Cerebellum (tissue), 4 donors: ENCODE measurements at places on chromosomes 6 and 20.

DNA sequence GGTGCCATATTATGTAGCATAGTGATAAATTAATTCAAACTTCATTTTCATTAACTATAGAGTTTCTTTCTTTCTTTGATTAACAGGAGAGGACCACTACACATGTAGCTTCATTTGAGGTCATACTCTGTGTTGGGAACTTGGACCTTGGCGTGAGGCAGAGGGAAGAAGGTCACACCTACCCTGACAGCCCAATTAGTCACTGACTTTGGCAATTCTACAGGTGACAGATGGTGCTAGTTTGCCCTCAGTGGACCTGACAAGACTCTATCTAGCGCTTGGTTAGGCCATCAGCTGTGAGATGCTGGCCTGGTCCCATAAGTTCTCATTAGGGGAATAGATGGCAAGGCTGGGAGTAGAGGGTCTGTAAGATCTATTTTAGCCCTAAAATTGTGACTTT lies 14.2 kb downstream of the SLX4IP start:
- DNase-seq = peak; percentile 78

DNA sequence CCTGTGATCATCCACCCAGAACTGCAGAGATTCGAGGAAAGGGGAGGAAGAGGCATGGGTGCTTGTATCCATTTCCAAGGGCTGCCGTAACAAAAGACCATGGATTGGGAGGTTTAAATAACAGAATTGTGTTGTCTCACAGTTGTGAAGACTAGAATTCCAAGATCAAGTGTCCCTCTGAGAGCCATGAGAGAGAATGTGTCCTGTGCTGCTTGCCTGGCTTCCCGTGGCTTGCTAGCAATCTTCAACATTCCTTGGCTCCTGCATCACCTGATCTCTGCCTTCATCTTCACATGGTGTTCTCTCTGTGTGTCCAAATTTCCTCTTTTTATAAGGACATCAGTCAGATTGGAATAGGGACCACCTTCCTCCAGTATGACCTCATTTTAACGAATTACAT lies 69.8 kb downstream of the CDC40 start:
- DNase-seq = no peak

DNA sequence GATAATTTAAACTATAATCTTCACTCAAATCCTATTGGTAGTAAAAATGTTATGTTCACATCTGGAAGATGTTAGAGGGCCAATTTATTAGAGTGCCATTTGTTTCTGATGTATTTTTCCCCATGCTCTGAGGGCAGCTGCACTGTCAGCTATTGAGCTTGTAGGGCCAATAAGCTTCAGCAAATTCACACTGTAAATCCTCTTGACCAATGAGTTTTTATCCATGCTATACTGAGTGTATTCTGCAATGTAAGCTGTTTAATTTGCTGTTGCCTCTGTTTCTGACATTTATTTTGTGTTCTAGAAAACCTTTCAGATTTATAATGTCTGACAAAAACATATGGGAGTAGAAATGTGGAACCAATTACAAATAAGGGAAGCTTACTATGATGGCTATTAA lies 62.6 kb downstream of the OGFRL1 start:
- no peak for DNase-seq

- no peak for DNase-seq
These were observed 203.0 kb upstream of the TBX18 start for GRCh38 chr6:84967389-84967788.

DNA sequence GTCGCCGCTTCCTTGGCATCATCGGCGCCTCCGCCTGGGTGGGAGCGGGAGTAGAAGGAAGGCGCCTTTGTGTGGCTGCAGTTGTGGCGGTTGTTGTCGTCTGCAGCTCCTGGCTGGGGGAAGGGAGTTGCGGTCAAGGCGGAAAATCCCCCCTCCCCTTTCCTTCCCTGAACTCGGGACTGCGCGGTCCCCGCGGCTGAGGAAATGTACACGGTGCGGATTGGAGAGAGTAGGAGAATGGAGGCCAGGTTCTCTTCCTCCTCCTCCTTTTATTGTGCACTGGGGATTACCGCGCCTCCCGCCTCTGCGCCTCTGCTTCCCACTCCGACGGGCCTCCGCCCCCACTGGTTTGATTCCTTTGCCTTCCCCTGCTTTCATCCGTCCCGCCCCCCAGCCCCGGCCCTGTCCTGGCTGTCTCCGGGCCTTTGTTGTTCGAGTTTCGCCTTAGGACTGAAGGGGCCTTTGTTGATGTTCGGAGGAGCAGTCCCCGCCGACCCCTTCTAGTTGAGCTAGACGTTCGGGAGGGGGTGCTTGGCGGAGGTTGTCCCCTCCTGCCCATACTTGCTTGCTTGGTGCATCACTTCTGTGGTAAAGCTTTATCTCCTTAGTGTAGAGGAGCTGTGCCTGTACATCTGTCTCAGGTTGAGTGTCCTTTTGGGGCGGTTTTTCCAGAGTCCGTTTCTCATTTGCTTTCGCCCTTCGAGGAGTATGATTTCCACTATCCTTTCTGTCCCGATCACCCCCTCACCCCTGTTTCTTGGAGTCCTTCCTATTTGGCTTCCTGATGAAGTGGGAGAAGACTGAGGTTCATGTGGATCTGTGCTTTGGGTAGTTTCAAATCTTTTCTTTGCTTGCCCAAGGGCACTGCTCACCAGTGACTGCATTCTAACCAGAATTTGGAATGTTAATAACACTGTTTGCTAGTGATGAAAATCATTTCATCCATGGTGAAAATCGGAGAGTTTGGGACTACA lies 764 bp downstream of the ZNF292 start:
- DNase-seq = no peak

DNA sequence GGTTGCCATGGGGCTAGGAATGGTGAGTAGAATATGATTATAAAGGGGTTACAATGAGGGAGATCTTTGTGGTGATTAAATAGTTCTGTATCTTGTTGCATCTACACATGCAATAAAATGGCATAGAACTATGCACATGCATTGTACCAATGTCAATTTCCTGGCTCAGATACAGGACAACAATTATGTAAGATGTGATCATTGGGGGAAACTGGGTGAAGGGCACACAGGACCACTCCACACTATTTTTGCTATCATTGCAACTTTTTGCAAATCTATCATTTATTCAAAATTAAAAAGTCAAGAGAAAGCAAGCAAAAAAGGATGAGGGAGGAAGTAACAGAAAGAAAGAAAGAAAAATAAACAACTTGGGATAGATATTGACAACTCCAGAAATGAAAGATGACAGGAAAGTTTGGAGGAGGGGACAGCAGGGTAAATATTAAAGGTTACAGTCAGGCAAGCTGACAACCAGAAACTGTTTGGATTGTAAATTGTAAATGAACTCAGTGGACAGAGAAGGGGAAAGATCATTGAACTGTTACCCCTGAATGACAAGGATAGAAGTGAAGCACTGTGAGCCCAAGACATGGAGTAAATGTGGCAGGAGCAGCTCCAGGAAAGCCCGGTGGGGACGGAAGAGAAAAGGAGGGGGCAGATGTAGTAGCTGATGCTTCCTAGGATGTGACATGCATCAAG lies 499.6 kb upstream of the JARID2 start:
- DNase-seq = no peak

GRCh38 chr20:25491446-25492038 lies 84.1 kb downstream of the GINS1 start:
- no peak for DNase-seq

- no peak for DNase-seq
These were observed 112.0 kb downstream of the ZMYND8 start for GRCh38 chr20:47244451-47244850.

DNA sequence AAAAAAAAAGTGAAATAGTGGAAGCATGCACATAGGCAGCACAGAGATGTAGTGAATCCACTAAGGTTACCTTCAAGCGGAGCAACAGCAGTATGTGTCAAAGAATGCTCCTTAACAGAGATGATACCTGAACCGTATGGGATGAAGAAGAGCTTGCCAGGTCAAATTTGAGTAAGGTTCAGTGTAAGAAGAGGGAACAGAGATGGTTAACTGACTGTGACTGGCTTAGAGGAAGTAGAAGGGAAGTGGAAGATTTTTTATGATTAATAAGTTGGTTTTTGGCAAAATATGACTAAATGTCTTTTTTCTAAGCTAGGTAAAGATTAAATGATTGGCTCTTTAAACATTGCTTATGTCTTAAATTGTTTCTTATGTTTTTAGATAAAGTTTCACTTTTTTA lies 52.6 kb upstream of the C20orf144 start:
- no peak for DNase-seq

DNA sequence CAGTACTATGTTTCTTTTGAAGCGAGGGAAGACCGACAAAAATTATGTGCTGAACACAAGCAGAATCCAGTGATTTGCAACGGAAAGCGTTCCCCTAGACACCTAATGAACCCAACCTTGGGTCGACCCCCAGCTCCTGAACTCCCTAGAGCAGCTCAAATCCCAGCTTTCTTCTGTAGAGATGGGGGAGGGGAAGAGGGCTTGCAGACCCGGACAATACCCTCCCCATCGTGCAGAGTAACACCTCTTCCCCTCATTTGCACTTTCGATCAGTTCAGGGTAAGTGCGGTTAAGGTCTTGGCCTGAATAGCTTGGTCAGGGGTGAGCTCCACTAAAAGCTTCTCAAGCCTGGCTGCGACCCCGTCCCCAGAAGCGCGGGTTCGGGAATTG lies 404 bp downstream of the CEP162 start:
- no peak for DNase-seq

GRCh38 chr20:41051009-41051825 lies 22.6 kb downstream of the TOP1 start:
- DNase-seq = peak; percentile 33

- no peak for DNase-seq
These were observed 47.1 kb downstream of the STX7 start for GRCh38 chr6:132465530-132466485.

- DNase-seq = no peak
These were observed 195.8 kb upstream of the FUT9 start for GRCh38 chr6:95819939-95820338.

GRCh38 chr6:165045631-165046030 lies 263.8 kb downstream of the C6orf118 start:
- DNase-seq = no peak

- DNase-seq = no peak
These were observed 10.5 kb upstream of the ESR1 start for GRCh38 chr6:151796842-151797530.

DNA sequence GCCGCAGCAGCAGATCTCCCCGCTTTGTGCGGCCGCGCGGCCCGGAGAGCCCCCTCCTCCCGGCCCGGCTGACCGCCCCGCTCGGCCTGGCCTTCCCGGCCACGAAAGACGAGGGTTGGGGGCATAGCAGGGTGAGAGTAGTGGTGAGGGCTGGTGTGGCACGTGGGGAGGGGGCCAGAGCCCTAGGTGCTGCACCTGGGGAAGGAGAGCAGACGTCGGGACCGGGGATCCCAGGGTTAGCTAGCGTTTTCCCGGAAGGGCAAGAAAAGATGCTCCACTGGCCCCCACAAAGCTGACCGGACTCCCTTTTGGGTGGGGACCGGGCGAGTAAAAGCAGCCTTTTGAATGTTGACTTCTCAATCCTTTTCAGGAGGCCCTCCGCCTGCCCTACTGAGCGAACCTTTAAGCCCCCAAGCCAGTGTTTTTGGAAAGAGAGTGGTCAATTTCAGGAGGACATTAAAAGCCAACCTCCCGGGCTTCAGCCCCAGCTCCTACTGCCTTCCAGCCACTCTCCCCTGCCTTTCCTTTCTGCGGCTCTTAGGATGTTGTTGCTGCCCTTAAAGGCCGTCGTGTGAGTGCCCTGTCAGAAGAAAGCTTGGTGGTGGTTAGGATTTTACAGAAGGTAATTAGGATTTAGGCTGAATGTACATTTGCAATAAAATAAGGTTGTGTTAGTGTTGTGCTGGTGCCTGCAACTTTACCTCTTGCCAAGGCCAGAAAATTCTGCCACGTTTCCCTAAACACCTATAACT lies 648 bp upstream of the BACH2 start:
- DNase-seq = no peak

GRCh38 chr6:47161176-47161687 lies 119.1 kb upstream of the ADGRF1 start:
- DNase-seq = no peak

- no peak for DNase-seq
These were observed 266.7 kb upstream of the FLRT3 start for GRCh38 chr20:14604143-14604542.

DNA sequence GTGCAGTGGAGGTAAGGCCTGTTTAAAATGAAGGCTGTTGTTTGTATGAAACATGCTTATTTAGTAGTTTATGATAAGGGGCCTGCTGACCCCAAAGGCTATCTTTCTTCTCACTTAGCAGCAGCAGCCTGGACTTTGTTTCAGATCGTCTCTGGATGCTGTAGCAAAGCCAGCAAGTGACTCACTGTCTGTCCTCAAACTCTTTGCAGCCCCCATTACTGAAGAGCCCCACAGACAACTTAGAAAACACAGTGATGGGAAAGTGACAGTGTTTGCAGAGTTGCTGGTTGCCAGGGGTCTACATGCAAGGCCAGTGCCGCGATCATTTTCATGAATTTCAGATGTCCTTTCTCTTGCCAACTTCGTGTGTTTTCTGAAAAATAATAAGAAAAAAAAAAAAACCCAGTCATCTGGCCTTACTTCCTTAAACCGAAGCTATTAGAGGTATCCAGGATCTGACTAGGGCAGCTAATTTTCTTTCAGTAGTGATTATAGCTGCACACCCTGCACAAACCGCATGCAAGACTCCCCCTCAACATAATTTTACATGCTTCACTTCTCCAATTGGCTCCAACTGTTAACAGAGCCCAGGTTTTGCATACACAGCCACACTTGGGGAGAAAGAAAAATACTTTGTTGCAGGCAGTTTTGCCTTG lies 11.6 kb upstream of the F13A1 start:
- DNase-seq = no peak

DNA sequence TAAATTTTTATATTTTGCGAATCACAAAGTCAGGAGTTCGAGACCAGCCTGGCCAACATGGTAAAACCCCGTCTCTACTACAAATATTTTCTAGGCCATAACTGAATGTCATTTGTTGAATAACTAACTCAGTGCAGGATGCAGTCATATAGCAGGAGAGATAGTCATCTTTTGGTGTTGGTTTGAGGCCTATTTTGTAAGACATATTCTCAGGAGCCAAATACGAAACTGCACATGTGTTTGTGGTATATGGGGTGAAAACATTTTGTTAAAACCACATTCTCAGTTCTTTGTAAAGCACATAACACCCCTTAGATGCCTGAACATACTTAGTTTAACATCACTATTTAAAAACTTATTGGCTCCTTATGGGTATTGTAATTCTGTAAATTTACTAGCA lies 4.7 kb upstream of the ENPP5 start:
- no peak for DNase-seq

- DNase-seq = no peak
These were observed 35.1 kb upstream of the SRPK1 start for GRCh38 chr6:35955970-35956369.

GRCh38 chr20:62791301-62792181 lies 4.7 kb upstream of the MRGBP start:
- DNase-seq = peak; percentile 71

GRCh38 chr6:168090064-168090690 lies 11.2 kb upstream of the FRMD1 start:
- DNase-seq = no peak

- DNase-seq = no peak
These were observed 158.0 kb upstream of the PMEPA1 start for GRCh38 chr20:57867807-57868206.

DNA sequence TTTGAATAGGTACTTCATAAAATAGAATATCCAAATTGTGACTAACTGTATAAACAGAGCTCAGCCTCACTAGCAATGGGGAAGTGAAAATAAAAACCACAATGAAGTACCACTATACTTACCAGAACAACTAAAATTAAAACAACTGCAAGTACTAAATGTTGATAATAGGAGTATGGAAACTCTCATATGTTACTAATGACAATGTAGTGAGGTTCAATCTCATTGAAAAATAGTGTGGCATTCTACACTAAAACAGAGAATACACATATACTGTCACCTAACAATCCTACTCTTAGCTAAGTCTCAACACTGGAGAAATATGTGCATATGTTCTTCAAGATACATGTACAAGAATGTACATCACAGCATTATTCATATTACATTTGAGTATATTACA lies 132.0 kb upstream of the CARMIL1 start:
- no peak for DNase-seq
